Thoracic aorta (tissue), 2 donors: ENCODE measurements at places on chromosomes 13 and 19.

- no peaks in the 10 kb centered on the region for H3K27me3 ChIP-seq
- DNase-seq: no peak
- no peak overlapping the region for H3K27ac ChIP-seq
- no peak overlapping the region for H3K4me3 ChIP-seq
These were observed 121.0 kb downstream of the PCDH20 start for GRCh38 chr13:61294467-61295191.

DNA sequence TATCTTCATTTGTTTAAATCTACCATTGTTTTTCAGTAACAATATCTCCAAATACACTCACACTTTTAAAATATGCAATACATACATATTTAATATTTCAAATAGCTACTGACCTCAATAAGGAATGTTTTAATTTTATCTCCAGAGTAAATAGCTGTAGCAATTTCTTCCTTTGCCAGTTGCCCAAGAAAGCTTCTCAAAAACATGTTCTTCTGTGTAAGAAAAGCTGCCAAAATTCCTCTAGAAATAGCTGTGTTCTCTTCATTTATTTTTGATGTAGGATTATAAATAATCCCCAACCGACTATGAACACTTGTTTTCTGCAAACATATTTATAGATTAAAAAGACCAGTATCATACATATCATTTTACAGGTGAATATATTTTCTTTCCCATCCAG lies 150.5 kb downstream of the UGGT2 start:
- peaks cover 10% of the 10 kb centered on the region for H3K36me3 ChIP-seq
- H3K27me3 ChIP-seq: no peaks in the 10 kb centered on the region
- DNase-seq: no peak
- no peak overlapping the region for H3K27ac ChIP-seq
- H3K4me1 ChIP-seq: peaks cover 11% of the 10 kb centered on the region

- DNase-seq: no peak
- H3K4me3 ChIP-seq: no peak overlapping the region
- no peaks in the 10 kb centered on the region for H3K4me1 ChIP-seq
- no peaks in the 10 kb centered on the region for H3K36me3 ChIP-seq
- H3K27me3 ChIP-seq: no peaks in the 10 kb centered on the region
These were observed 275.6 kb downstream of the KLF5 start for GRCh38 chr13:73334445-73334844.

DNA sequence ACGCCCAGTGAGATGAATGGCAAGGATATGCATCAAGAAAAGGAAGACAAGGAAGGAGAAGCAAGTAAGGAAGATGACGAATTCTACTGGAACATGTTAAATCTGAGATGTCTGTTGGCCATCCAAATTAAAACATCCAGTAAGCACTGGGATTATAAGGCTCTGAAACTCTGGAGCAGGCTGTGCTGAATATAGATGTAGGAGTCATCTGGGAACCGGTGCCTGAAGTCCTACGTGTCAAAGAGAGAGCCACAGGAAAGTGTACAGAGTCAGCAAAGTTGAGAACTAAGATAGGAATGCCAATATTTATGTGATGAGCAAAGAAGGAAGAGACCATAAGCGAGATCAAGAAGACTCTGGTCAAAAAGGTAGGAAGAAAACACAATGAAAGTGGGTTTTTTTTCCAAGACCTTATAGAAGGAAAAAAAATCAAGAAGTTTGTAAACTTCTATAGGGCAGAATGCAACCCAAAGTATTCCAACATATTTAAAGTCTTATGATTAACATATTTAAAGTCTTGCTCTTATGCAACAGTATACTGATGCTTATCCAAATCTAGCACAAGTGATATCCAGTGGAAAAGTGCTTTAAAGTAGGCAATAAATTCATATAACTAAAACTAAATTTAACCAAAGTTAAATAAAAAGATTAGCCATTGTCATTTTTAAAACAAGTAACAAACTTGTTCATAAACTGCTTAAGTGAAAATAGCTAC lies 51.2 kb upstream of the EEF1AKMT1 start:
- H3K27me3 ChIP-seq: no peaks in the 10 kb centered on the region
- H3K27ac ChIP-seq: peak overlapping the region; percentile 57
- H3K36me3 ChIP-seq: no peaks in the 10 kb centered on the region
- no peak overlapping the region for H3K4me3 ChIP-seq
- no peak for DNase-seq
- no peaks in the 10 kb centered on the region for H3K4me1 ChIP-seq

- no peaks in the 10 kb centered on the region for H3K4me1 ChIP-seq
- H3K27me3 ChIP-seq: no peaks in the 10 kb centered on the region
- H3K27ac ChIP-seq: no peak overlapping the region
- DNase-seq: no peak
- H3K36me3 ChIP-seq: no peaks in the 10 kb centered on the region
These were observed 139.4 kb downstream of the HS6ST3 start for GRCh38 chr13:96229356-96229755.

GRCh38 chr19:40596608-40597328 lies 4.4 kb upstream of the LTBP4 start:
- peaks cover 35% of the 10 kb centered on the region for H3K4me1 ChIP-seq
- peak overlapping the region; percentile 65 for H3K4me3 ChIP-seq
- H3K27ac ChIP-seq: no peak overlapping the region
- no peaks in the 10 kb centered on the region for H3K27me3 ChIP-seq

- DNase-seq: no peak
- no peaks in the 10 kb centered on the region for H3K36me3 ChIP-seq
- H3K4me3 ChIP-seq: no peak overlapping the region
- H3K27me3 ChIP-seq: no peaks in the 10 kb centered on the region
These were observed 122.9 kb upstream of the MAB21L1 start for GRCh38 chr13:35599384-35599783.

DNA sequence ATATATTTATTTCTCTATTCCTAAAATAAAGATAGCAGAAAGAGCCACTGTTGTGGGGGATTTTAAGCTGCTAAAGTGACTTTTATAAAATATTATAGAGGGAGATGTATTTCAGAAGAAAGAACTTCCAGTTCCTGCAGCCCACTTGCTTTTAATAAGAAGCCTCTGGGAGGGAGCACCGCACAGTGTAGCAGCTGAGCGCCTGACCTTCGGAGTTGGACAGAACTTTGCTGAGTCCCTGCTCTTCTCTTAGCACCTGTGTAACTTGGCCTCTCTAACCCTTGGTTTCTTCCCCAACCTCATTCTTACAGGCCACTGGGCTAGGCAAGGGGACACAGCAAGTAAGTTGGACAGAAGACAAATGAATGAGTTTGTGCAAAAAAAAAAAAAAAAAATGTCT lies 34.8 kb upstream of the TPTE2 start:
- no peaks in the 10 kb centered on the region for H3K4me1 ChIP-seq
- H3K27me3 ChIP-seq: no peaks in the 10 kb centered on the region
- no peaks in the 10 kb centered on the region for H3K36me3 ChIP-seq
- H3K27ac ChIP-seq: no peak overlapping the region

- H3K4me1 ChIP-seq: no peaks in the 10 kb centered on the region
- H3K27ac ChIP-seq: no peak overlapping the region
- no peaks in the 10 kb centered on the region for H3K27me3 ChIP-seq
- no peak for DNase-seq
These were observed 98.0 kb downstream of the EDNRB start for GRCh38 chr13:77820431-77821149.

DNA sequence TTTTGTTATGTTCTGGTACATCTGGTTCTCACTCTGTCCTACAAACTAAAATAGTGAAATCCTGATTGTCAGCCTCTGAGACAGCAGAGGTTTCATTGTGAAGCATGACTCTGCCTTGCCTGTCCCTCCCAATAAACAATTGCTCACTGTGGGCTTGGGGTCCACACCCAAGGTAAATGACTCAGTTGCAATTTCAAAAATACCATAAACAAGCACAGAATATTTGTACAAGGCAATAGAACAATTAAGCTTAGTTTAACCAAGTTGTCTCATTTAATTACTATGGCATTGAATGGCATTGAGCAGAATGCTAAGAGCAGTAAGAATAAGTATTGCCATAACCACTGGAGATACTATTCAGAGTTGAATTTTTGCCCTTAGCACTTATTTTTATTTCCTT lies 353.6 kb downstream of the SPRY2 start:
- H3K27me3 ChIP-seq: no peaks in the 10 kb centered on the region
- no peak overlapping the region for H3K27ac ChIP-seq
- DNase-seq: no peak
- H3K36me3 ChIP-seq: no peaks in the 10 kb centered on the region
- H3K4me3 ChIP-seq: no peak overlapping the region
- no peaks in the 10 kb centered on the region for H3K4me1 ChIP-seq

DNA sequence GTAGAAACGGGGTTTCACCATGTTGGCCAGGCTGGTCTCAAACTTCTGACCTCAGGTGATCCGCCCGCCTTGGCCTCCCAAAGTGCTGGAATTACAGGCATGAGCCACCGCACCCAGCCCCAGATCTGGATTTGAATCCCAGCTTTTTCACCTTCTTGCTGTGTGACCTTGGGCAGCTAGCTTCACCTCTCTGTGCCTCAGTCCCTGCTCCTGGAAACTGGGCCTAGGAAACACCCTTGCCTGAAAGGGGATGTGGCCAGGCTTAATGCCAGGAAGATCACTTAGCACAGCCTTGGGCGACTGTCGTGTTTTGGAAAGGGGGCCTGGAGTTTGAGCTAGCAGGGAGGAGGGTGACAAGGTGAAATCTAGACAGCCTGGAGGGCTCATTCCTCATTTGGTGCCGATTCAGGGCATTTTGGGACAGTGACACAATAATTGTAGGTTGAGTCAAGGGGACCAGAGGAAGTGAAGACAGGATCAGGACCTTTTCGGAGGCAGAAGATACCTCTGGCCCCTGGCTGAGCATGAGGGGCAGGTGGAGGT lies 1.8 kb downstream of the PGPEP1 start:
- H3K4me3 ChIP-seq: no peak overlapping the region
- no peak for DNase-seq
- H3K4me1 ChIP-seq: peaks cover 17% of the 10 kb centered on the region
- H3K27me3 ChIP-seq: no peaks in the 10 kb centered on the region

GRCh38 chr19:17248011-17248776 lies 2.5 kb upstream of the NR2F6 start:
- no peaks in the 10 kb centered on the region for H3K4me1 ChIP-seq
- H3K4me3 ChIP-seq: no peak overlapping the region
- no peaks in the 10 kb centered on the region for H3K27me3 ChIP-seq
- DNase-seq: no peak
- H3K27ac ChIP-seq: no peak overlapping the region

DNA sequence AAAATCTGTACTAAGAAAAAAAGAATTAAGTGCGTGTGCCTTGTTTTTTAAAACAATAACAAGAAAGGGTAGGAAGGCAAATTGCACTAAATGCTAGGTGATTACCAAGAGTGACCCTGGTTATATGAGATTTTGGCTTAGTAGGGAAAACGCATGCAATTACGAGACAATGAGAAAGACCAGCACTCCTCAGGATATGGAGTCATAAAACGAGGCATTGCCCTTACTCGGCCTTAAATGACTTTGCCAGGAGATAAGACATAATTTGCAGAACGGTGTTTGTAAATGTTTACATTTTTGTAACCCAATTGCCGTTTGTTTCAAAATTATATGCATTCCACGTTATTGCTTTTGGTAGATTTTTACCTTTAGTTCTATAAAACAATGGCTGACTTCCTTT lies 179.8 kb downstream of the RBM26 start:
- no peak for DNase-seq
- no peak overlapping the region for H3K27ac ChIP-seq
- no peaks in the 10 kb centered on the region for H3K4me1 ChIP-seq
- no peak overlapping the region for H3K4me3 ChIP-seq
- no peaks in the 10 kb centered on the region for H3K27me3 ChIP-seq

- no peaks in the 10 kb centered on the region for H3K27me3 ChIP-seq
- no peak overlapping the region for H3K27ac ChIP-seq
- peaks cover under 1% of the 10 kb centered on the region for H3K4me1 ChIP-seq
- no peaks in the 10 kb centered on the region for H3K36me3 ChIP-seq
- no peak for DNase-seq
These were observed 72.8 kb upstream of the PCDH8 start for GRCh38 chr13:52921194-52921593.

GRCh38 chr13:28117689-28118377 lies 17.5 kb upstream of the FLT3 start:
- no peaks in the 10 kb centered on the region for H3K27me3 ChIP-seq
- no peak overlapping the region for H3K27ac ChIP-seq
- no peaks in the 10 kb centered on the region for H3K4me1 ChIP-seq
- H3K36me3 ChIP-seq: no peaks in the 10 kb centered on the region
- no peak overlapping the region for H3K4me3 ChIP-seq

GRCh38 chr13:99819967-99820366 lies 151.6 kb downstream of the ZIC5 start:
- H3K36me3 ChIP-seq: no peaks in the 10 kb centered on the region
- H3K27me3 ChIP-seq: no peaks in the 10 kb centered on the region
- H3K27ac ChIP-seq: no peak overlapping the region

DNA sequence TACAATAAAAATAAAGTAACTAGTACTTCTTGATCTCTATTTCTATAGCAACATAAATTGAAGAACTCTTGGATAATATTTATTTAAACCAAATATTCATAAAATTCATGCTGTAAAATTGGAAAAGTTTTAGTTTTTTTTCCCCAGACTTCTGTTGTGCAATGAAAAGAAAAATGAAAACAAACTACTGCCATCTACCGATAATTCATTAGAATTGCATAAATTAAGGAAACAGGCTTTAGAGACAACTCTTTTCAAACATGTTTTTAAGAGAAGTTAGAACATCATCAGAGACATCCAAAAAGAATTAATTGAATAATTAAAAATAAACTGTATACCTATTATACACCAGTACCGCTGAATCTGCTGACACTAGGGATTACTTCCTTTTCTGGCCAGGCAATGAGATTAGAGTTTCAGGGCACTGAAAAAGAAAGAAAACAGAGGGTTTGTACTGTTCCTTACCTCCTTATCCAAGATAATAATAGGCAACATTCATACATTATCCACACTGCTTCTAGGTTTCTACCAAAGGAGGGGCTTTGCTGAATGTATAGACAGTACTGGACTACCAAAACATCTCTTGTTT lies 4.9 kb downstream of the CCDC122 start:
- no peak overlapping the region for H3K4me3 ChIP-seq
- no peaks in the 10 kb centered on the region for H3K36me3 ChIP-seq
- H3K4me1 ChIP-seq: peaks cover 7% of the 10 kb centered on the region

GRCh38 chr19:3253270-3253669 lies 28.8 kb downstream of the CELF5 start:
- no peak for DNase-seq
- H3K4me3 ChIP-seq: no peak overlapping the region
- H3K36me3 ChIP-seq: no peaks in the 10 kb centered on the region
- H3K4me1 ChIP-seq: no peaks in the 10 kb centered on the region

DNA sequence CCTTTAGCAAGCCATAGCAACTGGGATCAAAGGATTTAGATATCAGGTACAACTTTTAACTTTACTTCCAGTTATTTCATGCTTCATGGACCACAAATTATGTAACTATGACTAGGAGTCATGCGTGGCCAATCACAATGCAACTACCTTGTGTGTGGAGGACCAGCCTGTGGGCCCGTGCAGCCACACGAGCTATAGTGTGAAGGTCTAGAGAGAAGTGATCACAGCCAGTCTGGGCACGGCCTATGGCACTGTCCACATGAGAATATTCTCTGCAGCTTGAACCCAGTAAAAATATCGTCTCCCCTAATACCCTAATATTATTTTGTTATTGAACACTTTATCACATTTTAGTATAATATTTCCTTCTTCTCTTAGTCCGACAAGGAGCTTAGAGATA lies 464.9 kb upstream of the MIR17HG start:
- H3K27ac ChIP-seq: no peak overlapping the region
- H3K27me3 ChIP-seq: no peaks in the 10 kb centered on the region
- H3K4me1 ChIP-seq: no peaks in the 10 kb centered on the region
- H3K4me3 ChIP-seq: no peak overlapping the region
- DNase-seq: no peak
